NCI-H1436 treated with DMSO at 0.1 percent for 48 hours (cell line): ENCODE measurements at places on chromosomes 11 and 22.

DNA sequence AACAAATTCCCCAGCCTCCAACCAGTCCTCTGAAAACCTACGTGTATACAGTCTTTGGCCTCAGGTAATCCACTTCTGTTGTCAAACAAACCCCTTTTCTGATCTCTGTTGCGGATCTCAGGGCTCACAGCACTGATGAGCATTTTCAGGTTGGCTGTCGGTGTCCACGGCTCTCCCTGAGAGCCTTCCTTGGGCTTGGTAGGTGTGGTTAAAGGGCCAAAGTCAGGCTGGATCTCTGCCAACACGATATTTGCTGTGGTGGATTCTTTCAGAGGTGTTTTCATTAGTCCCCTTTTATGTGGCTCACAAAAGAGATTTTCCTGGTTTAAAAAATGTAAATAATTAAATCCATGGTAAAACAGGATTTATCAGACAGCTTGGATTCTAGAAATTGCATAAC lies 2.9 kb downstream of the E2F8 start:
- DNase-seq = no peak

GRCh38 chr11:10866893-10867331 lies 9.1 kb upstream of the ZBED5 start:
- DNase-seq = no peak

GRCh38 chr11:110433393-110434333 lies 3.9 kb downstream of the FDX1 start:
- no peak for DNase-seq

DNA sequence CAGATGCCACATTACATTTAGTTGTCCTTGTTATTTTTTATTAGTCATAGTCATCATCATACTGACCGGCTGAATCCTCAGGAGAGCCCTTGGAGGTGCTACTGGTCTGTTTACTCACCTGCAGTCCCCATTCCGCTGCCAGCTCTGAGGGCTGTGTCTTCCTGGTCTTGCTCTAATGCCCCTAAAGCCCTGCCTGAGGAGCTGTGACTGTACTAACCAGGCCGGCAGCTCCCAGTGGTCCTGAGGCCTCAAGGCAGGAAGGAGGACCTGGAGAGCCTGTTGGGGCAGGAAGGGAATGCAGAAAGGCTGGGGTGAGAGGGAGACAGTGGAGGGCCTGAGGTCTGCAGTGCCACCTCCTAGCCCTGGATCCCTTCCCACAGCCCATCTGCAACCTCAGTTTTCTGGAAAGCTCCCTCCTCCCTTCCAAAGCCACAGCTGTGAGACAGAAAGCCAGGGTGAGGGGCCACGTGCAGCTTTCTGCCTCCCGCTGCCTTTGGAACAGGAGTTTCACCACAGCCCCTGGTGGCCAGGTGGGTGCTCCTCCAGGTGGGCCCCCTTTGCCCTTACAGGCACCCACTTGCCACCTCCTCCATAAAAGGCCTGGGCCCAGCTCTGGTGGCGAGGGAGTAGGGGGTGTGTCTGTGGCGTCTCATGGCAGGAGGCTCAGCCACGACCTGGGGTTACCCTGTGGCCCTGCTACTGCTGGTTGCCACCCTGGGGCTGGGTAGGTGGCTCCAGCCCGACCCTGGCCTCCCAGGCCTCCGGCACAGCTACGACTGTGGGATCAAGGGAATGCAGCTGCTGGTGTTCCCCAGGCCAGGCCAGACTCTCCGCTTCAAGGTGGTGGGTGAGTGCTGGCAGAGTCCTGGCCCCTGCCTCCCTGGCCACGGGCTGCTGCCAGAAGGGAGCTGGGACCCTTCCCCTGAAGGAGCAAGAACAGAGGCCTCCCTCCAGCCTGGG lies at the start of gene ZP1:
Gene ZP1, plus strand, starts transcription at position 632 of the 960 bp plus-strand sequence. Its CDS starts 20 bp downstream, at position 652.
- no peak for DNase-seq

DNA sequence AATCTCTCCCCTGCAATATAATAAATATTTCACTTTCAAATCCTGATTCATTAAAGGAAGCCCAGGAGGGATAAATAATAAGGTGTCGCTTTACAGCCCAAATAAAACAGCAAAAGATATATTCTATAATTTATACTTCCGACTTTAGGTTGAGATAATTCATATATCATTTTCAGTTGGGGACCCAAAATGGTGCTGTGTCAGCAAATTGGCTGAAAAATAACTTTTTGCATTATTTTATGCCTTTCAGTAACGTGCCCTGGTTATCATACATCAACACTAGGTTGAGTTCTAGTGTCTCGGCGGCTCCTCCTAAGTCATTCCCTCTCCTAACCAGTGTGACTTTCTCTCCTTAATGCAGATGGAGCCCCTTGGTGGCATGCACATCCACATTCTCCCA lies 278.2 kb downstream of the NXPE2 start:
- DNase-seq = no peak

GRCh38 chr22:31947296-31947695 lies 3.0 kb downstream of the YWHAH start:
- peak; percentile 5 for DNase-seq

- no peak for DNase-seq
Measured at GRCh38 chr22:49997932-49998717, 14.4 kb downstream of the IL17REL start.

DNA sequence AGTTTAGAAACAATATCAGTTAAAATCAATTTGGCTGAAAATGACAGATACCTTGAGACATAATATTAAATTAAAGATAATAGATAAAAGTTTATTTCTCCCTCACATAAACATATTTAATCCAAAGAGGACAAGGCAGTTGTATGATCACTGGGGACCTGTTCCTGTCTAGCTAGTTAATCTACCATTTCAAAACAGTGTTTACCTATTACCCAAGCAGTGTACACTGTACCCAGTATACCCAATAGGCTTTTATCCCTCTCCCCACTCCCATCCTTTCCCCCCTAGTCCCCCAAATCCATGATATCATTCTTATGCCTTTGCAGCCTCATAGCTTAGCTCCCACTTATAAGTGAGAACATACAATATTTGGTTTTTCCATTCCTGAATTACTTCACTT lies 229.7 kb upstream of the LARGE1 start:
- DNase-seq = no peak

DNA sequence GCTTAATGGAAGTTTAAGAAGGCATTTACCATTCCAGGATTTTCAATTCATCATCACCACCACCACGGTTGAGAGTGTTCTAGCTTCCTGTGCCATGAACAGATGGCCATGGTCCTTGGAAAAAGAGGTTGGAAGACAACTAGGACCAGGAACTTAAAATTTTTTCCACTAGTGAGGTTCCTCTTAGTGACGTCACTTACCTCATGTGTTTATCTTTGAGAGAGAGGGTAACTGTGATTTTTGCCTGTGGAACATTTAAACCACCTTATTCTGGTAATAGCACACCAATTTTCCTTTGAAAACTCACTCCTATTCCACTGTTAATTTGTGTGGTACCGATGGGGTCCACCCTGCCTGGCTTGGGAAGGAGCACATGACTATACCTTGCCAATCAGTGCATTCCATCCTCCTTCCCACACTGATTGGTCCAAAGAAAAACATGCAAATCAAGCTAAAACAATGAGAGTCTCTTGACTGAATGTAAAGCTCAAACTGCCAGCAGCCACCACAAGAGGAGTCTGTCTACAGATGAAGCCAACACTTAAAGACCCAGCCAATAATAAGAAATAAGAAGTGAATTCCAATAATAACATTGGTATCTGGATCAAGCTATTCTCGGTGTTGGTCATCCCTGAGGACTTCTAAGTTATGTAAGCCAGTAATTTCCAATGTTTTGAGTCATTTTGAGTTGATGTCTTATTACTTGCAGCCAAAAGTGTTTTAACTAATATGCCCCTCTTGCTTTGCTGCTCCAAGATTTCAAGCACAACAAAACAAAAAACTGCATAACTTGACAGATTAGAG lies 111.8 kb downstream of the MPPED2 start:
- no peak for DNase-seq

DNA sequence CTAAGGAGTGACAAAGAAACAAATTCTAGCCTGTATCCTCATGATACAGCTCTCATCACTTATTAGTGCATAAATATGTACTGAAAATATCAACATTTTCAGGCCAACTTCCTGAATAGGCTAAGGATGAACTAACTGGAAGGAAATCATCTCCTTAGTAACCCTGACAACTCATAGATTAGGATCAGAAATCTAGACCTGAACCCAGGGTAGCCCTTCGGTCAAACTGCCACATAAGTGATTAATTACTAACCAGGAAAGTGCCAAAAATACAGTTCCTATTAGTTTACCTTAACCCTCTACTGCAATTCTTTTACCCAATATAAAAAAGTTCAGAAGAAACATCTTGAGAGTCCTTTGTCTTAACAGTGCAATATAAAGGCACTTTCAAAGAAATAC lies 40.0 kb downstream of the AMBRA1 start:
- DNase-seq = no peak

DNA sequence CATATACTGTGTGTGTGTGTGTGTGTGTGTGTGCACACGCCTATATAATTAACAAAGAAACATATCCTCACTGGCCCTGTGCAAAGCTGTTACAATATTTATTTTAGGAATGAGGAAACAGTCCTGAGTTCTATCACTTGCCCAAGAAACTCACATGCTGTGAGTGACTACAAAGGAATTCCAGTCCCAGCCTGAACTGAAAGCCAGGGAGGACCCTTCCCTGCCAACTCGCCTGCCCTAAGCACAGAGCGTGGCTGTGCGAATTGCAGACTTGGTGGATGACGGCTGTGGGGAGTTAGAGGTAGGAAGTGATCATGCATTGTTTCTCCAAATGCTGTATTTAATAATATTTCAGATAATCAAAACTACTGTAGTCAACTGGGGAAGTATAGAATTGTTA lies 26.4 kb upstream of the CD5 start:
- DNase-seq = no peak

DNA sequence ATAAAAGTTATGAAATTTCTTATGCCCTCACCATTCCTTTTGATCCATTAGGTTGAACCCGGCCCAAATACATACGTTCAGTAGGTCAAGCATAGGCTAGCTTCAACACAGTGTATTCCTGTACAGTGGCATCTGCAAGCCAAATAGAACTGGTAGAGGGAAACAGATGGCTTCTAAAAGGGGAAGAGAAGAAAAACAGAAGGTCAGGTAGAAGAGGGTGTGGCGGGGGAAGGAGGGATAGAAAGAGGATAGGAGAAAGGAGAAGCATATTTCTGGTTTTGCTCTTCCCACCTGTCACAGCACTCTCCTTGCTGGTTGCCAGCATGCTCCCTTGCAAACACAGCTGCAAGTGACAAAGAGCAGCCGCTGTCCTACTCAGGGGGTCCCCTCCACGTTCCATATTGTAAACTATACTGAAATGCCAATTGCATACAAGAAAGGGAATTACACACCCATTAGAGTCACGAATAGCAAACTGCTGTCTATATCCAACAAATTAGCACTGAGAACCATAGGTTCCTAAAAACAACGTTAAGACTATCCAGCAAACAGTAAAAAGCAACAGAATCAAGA lies 71.8 kb downstream of the PHF21A start:
- no peak for DNase-seq
